ENCODE measurements at places on chromosomes 7 and 10. TPM values are rescaled to one million over a fixed set of nuclear protein-coding genes. Genes with fewer than 3 reads are reported as not detected.

TUBB8 gene
- total RNA-seq: not detected

MMD2 gene
- total RNA-seq: 0.94 TPM

DNA sequence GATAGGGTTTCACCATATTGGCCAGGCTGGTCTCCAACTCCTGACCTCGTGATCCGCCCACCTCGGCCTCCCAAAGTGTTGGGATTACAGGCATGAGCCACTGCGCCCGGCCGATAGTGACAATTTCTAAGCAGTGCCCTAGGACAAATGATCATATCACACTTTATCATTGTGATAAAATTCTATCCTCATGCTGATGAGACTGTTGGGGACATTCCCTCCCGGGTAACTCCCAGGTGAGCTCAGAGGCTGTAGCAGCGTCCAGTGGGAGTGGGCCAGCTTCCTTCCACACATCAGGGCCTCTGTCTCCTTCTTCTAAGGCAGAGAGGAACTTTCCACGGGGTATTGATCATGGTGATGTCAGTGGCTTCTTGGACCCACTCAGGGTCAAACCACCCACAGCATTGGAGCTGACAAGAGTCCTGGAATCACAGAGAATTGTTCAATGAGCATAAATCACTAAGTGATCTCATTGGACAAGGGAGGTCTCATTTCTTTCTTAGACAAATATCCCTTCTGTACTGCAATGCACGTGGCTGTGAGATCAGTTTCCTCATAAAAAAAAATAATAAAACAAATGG, 256.1 kb downstream of the KLF6 start:
- DNase-seq: no peak

GRCh38 chr7:147541261-147541660, 1049.3 kb upstream of the C7orf33 start:
- no peak for DNase-seq

DNA sequence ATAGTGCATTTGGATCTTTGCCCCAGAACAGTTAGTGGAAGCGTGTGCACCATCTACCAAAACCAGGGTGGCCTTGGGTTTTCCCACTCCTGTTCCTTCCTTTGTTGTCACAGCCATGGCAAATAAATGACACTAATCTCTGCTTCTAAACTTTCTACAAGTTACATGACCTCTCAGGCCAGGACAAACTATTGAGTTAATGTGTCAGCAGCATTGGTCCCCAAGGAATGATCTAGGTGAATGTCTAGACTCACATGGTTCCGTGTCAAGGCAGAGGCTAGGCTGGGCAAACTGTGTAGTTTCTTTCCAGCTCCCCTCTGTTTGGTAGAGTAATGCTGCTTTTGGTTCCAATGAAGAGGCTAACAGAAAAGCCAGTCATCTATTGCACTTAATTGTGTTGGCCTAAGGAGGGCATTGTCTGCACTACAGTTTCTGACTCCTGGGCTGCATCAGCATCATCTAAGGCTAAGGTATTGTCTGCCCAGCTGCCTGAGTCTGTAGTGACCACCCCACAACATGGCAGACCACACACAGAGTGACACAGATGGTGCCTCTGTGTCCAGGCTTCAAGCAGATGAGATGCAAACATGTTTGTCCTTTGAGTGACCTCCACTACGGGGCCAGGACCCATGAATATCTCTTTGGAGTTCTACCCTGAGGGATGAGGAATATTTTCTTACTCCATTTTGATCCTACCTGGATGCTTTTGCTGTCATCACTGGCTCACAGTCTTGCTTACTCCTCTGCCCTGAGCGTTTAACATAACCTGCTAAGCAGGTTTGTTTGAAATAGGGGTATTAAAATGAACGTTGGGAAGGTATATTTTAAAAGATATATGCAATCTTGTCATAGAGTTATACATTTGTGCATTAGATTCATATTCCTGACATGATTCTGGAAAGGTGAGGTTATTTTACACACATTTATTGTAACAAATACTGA, 1.7 kb downstream of the CYP3A4 start:
- DNase-seq: no peak

GSAP gene
- total RNA-seq: 12.6 TPM

DNA sequence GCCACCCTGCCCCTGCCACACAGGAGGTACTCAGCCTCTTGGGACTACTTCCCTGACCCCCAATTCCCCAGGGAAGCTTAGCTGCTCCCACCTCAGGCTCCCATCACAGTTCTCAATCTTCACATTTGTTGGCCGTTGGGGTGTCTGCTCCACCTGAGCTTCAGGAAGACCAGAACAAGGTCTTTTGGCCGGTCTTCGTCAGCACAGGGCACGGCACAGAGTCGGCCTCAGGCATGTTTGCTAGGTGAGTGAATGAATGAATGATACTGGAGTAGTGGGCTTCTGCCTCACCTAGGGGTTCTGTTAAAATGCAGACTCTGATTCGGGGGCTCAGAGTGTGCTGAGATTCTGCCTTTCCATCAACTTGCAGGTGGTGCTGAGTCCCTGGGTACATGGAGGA, 20.3 kb downstream of the GPRIN2 start:
- DNase-seq: no peak

DNA sequence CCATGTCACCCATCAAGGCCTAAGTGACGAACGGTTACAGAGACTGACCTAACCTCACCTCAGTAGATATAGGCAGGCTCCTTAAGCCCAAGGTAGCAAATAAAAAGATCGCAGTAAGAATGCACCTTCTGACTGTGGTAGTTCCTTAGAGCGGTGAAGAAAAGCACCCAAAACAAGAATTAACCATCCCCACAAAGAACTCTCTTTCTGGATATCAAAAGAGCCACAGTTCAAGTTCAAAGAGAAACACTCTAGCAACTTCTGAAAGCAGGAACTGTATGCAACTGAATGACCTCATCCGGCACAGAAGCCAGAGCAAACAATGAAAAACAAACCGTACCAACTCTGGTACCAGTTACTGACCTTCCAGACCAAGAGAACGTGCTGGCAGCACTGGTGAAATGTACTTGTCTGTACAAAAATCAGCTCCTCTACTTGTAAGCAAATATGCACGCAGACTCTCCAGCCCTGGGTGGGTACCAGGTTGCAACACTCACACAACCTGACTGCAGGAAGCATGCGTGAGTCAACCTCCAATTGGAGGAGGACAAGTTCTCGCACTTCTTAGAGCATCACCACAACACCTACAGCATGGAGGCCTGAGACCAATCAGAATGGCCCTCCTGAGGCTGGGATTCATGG, 202.7 kb downstream of the FAM107B start:
- DNase-seq: peak; percentile 37

DNA sequence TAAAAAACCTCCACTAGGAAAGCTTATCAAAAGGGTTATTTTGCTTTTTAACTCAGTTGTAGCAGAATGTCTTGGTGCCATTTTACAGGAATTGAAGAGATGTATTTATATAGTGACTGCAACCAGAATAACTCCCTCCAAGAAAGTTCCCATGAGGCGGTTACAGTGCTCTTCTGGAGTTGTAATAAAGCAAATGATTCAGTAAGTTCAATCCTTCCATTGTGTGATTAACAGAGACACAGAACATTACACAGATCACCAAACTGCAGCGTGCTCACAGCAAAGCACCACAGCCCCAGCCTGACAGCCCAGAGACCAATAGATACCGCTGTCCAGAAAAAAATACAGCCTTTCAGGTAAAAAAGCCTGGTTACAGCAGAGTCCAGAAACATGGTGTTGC, 21.9 kb upstream of the CABCOCO1 start:
- DNase-seq: no peak

SH2D4B gene
- 1.4 TPM for total RNA-seq

C10orf105 gene
- under 0.01 TPM for total RNA-seq

SFR1 gene
- 20.1 TPM for total RNA-seq

DNA sequence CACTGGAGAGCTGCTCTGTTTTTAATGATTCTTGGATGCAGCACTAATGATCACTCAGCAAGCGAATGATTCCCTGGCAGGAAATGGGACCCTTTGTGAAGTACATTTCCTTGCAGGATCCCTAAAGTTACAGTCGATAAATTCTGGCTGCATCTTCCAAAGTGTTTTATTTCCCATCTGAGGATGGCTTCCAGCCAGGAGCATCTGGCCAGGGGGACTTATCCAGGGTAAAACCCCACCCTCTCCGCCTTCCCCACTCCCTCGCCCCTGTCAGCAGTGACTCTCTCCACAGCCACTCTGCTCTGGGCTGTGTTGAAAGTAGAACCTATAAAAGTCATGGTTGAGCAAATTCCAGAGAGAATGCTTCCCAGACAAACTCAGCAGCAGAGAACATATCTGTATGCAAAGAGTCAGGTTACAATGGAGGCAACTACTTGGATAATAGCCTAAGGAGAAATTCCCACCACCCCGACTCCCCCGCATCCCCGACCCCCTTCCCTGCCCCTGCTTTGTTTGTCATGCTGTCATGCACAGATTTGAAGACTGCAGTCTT, 111.0 kb upstream of the ANLN start:
- DNase-seq: no peak

DNA sequence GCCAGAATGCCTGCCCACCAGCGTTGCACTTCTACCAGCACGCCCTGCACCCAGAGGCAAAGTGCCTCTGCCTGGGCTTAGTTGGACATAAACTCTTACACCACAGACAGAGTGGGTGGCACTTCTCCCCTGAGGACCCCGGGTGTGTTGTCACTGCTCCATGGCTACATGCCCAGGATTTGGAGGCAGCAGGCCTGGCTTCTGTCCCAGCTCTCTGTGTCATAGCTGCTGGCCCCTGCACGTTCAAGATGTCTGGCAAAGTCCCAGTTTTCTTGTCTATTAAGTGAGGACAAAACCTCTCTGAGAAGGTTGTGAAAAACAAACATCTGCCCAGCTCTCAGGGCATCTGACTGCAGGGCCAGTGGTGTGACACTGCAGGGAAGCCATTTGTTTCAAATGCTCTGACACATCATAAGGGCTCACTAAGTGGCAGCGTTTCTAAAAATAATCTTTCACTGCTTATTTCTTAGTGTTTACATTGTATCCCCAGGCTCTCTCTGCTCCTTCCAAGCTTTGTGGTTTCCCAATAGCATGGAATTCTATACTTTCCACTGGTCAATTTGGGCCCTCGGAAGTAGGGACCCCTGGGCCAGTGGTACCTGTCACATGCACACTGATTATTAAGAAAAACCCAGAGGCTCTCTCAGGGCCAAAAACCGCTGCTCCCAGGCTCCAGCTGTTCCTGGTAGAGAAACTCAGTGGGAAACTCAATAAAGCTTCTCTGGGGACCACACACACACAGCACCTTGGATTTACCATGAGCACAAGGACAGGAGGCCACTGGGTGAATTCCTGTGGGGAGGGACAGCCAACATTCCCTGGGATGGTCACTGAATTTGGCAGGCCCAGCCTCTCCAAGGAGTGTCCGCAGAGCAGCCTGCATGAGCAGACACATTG, 86.2 kb upstream of the ANLN start:
- DNase-seq: peak; percentile 82

DNA sequence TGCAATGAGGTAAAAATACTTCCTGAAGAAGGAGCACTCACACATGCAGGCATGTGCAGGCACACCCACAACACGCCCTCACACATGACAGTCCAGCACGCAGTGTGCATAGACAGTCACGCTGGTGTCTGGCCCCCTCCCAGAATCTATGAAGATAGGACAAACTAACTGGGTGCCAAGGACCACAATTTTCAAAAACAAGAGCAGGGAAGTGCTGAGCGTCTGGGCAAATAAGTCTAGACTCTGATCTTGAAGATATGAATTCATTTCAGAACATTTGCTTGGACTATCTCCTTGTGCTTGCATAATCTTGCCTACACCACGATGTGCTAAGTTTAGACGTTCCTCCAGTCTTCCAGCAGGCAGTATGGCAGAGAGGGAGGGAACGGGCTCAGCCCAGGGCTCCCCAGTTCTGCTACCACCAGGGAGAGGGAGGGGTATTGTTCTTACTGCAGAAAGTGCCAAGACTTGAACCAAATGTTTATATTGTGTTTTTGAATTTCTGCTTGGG, 276.5 kb upstream of the KLF6 start:
- peak; percentile 21 for DNase-seq

CHST3 gene
- 7.2 TPM for total RNA-seq

- no peak for DNase-seq
Measured at GRCh38 chr7:70660819-70661191, 471.1 kb upstream of the GALNT17 start.

SHOC2 gene
- 187 TPM for total RNA-seq

NPFFR1 gene
- 0.31 TPM for total RNA-seq

CYP2C9 gene
- not detected for total RNA-seq

- DNase-seq: no peak
Measured at GRCh38 chr10:4057021-4057420, 272.0 kb upstream of the KLF6 start.

GRCh38 chr7:108824840-108825580, 255.3 kb downstream of the DNAJB9 start:
- DNase-seq: no peak

GRCh38 chr10:80161321-80162083, 29.0 kb downstream of the PLAC9 start:
- no peak for DNase-seq

DNA sequence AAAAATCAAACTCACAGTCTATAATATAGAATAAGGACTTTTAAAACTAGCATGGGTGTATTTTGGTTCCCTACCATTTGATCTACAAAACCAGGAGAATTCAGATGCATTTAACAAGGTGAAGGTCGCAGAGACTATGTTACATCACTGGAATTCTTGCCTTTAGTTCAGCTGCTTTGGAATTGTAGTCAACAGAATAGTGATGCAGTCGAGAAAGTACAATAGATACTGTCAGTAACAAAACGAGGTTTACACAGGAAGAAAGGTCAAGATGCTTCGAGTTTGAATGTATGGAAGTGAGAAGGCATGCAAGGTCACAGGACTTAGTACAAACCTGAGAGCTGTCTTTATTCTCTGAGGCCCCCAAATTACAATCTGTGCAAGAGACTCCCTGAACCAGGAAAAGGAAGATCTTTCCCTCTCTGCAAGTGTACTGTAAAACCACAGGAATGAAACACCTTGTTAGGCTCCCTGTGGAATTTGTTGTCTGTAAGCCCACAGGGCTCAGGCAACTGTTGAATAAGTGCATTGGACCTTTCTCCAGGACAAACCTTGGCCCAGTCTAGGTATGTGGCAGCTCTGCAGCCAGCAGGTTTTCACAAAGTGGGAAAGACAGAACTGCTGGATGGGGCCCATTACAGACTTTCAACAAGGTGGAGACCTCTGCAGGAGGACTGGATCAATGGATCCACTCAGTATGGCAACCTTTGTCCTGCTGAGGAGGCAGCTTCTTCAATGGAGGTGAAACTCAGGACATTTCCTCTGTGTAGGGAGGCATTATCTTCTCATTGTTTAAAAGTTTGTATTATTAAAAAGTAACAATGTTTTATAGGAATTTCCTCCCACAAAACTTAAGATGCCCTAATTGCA, 101.1 kb upstream of the GSDME start:
- no peak for DNase-seq

Data from occipital lobe (tissue), 3 donors.